Glomerular endothelial cell (primary cell): ENCODE measurements at places on chromosomes 1 and 21. TPM values are rescaled to one million over a fixed set of nuclear protein-coding genes. Genes with fewer than 3 reads are reported as not detected.

Gene KRTAP22-1
- not detected in 2 replicates for total RNA-seq

Gene AMIGO1
- total RNA-seq, result 0.64 and 0.68 TPM in 2 replicates

Gene CD1B
- not detected in 2 replicates for total RNA-seq

Gene EVI5
- 23.7 and 28.2 TPM in 2 replicates for total RNA-seq

Gene ADAR
- 106 and 162 TPM in 2 replicates for total RNA-seq

Gene CFAP74
- total RNA-seq, result not detected in 2 replicates

Gene SPATA1
- 7.2 TPM in 1 of 2 replicates, not detected in the other for total RNA-seq

Gene GPR52
- total RNA-seq, result 2.9 TPM in 1 of 2 replicates, not detected in the other
